ENCODE measurements at places on chromosomes 6 and 20.

DNA sequence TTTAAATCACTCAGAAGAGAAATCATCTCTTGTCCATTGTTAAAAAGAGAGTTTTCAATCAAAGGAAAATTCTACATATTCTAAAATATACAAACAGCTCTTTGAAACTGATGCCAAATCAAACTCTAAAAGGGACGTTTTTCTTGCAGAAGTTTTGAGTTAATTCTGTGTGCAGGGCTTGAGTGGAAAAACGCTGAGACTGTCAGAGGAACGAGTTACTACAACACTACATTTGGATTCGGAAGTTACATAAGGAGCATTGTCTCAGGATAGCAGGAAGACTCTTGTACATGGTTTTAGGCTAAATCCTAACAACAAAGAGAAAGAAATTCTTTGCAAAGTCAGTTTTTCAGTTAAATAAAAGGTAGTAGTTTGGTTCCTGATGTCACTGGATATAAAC, 155.7 kb upstream of the SUPT3H start:
- no peak for DNase-seq

DNA sequence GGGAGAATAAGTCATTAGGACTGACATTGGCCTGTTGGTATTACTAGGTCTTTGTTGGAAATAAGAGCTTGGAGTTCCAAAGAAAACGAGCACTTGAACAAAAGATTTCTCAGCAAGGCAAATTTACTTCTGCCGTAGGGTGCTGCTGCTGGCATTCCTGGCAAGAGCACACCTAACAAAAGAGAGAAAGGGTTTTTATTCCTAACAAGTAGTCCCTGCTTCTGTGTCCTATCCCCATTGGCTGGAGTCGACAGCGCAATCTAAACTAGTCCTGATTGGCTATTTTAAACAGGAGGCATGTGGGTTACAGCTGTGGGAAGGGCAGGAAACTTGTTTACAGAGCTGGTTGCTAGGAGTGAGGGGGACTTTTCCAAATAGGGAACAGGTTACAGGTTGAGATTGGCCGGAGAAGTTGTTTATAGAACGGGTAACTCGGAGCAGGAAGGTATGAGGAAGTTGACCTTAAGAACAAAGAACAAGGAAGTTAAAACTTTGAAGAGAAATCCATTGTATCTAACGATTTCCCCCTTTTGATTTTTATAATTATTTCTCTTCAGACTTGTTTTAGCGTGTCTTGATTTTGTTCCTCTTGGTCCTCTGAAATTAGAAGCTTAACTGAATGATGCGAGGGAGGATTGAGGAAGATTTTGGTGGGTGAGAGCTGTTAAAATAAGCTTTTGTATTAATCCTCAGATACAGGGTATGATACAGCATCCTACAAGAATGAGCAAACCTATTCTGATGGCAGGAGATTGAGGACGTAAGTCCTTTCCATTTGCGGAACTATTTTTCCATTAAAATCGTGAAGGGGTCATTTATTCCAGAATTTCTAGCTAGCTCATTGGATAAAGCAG, 3.4 kb upstream of the ZNFX1 start:
- DNase-seq = no peak

DNA sequence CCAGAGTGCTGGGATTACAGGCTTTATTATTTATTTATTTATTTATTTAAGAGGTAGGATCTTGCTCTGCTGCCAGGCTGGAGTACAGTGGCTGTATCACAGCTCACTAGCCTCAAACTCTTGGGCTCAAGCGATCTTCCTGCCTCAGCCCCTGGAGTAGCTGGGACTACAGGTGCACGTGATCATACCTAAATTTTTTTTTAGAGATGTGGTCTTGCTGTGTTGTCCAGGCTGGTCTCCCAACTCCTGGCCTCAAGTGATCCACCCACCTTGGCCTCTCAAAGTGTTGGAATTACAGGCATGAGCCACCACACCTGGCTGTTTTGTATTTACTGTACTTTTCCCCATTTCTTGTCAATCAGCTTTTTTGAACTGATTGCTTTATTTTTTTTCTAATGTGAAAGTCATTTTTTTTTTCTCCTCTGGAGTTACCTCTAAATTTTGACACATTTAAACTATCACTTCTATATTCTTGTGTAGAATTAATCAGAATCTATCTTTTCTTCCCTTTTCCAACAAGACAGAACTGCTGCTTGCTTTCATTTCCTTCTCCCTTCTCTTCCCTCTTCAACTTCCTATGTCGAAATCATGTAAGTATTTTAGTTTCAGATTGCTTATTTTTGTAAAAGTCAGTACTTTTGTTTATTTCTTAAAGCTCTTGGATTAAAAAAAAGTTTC, 12.0 kb downstream of the PANK2 start:
- no peak for DNase-seq

DNA sequence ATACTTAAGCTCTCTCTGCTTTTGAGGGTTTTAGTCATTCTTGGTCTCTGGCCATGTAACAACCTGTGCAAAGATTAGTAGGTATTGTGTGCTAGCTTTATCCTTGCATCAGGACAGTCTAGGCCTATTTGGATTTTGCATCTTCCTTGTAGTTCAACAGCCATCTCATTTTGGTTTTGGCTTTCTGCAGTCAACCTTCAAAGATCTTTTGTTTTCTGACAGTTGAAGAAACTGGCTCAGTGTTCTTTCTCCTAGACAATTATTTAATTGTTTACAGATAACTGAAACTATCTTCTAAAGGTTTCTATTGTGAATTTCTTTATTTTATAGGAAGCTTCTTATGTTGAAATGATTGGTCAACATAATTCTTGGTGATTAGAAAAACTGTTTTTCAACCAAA, 307.5 kb downstream of the CDKAL1 start:
- DNase-seq = no peak

DNA sequence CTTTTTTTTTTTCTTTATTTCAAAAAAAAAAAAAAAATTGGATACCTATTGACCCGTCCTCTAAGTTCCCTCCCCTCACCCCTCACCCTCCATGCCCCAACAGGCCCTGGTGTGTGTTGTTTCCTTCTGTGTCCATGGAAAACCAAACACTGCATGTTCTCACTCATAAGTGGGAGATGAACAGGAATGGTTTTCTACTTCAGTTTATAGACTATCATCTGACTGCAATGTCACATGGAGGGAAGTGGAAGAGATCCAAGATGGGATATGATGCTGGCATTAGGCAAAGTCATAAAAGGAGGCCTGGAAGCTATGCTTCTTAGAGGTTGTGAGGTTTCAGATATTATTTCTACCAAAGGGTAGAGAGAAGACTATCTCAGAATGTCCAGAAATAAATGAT, 237.5 kb downstream of the MAFB start:
- no peak for DNase-seq

GRCh38 chr6:141513830-141514229, 618.9 kb upstream of the GJE1 start:
- DNase-seq = no peak

DNA sequence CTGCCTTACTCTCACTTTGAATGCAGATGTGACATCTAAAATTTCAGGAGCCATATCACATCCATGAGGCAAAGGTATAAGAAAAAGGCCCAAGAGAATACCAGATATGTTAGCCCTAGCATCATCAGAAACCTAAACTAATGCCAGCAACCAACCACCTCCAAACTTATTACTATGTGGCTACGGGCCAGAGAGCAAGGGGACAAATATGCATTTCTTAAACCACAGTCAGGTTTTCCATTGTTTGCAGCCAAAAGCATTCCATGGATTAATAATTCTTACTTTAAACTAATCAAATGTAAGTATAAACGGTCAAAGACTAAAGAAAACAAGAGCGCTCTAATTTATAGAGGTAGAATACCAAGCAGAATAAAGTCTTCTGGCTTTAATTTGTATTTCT, 84.7 kb downstream of the TASP1 start:
- DNase-seq = no peak

GRCh38 chr6:49151957-49152356, 311.1 kb downstream of the MMUT start:
- DNase-seq = no peak

DNA sequence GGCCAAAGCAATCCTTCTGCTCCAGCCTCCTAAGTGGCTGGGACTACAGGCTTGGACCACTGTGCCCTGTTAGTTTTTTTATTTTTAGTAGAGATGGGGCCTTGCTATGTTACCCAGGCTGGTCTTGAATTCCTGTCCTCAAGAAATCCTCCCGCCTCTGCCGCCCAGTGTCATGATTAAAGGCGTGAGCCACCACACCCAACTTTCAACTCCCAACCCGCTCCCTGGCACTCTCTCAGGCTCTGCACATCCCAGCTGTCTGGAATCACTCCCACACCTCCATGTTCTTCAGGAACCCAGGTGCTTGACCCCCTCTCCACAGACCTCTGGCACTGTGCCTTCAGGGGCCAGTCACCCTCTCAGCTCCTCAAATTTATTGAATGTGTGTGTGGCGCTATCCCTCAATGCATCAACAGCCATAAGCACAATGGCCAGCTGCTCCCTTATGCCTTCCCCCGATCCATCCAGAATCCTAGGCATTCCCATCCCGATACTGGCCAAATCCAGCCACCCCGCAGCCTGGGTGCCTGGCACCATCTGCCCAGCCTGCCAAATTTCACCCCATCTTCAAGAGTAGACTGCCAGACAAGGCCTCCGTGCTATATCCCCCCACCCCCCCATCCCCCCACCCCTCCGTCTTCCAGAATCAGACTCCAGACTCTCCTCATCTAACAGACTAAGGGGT, 647 bp upstream of the POU5F1 start:
- DNase-seq = no peak

DNA sequence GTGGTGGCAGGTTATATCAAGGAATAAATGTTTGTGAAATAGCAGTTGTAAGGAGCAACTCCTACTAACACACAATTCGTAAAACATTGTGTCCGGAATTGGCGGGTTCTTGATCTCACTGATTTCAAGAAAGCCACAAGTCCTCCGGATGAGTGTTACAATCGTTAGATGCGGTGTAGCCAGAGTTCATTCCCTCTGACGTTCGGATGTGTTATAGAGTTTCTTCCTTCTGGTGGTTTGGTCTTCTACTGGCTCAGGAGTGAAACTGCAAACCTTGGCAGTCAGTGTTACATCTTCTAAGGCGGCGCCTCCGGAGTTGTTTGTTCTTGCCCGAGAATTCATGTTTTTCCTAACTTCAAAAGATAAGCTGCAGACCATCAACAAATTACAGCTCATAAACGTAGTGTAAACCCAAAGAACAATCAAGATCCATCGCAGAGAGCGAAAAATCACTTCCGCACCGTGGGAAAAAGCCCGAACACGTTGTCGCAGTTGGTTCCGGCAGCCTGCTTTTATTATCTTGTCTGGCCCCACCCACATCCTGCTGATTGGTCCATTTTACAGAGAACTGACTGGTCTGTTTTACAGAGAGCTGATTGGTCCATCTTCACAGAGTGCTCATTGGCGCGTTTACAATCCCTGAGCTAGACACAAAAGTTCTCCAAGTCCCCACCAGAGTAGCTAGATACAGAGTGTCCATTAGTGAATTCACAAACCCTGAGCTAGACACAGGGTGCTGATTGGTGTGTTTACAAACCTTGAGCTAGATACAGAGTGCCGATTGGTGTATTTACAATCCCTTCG, 58.2 kb downstream of the TRIM27 start:
- peak; percentile 52 for DNase-seq

DNA sequence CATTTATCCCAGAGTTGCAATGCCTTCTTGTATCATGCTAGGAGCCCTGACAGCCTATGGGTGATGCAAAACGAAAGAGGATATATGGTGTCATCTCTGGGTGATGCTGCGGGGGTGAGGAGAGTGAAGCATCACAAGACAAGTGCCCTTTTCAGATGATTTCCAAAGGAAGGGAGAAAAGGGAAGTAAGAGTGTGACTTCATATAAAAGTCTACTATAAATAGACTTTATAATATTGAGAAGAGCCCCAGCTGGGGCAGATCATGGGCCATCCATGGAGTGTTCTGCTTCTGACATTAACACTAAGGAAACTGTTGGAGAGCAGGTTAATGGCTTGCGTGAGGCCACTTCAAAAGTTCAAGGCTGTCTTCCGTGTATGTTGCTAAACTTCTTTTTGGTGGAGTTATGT, 4.4 kb downstream of the CD83 start:
- DNase-seq = no peak

DNA sequence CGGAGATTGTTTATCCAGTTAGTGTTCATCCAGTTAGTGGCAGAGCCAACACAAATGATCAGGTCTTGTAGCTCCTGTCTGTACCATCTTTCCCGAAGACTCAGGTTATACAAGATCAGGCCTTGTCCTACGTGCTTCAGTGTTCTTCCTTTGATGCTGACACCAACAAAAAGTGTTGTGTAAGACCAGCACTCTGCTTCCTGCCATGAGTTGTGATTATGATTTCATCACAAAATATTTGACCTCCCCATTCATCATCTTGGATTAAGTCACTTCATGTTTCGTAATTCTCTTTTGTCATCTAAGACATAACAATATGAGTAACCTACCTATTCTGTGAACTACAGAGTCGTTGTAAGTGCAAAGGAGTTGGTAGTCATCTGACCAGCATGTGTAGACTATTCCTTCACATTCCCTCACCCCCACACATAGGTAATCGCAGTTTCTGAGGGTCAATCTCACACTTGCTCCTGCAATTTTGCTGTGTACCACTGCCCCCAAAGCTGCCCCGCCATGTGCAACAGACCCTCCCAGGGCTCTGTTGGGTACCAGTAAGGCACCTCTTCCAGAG, 135.6 kb upstream of the SLC22A23 start:
- DNase-seq = no peak

DNA sequence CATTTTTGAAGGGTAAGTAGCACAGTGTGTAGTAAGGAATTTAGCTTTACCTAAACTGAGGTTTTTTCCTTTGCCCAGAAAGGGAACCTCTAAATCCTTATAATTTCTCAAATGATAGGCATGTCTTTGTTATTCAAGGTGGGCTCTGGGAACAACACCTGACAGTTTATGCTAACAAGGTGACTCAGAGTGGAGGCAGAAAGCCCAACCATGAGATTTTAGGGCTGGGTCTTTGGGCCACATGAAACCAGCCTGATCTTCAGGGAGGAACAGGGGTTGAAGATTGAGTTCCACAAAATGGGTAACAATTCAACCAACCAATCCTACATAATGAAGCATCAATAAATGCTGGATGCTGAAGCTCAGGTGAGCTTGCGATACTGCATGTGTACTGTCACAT, 46.6 kb downstream of the PRSS35 start:
- no peak for DNase-seq
